ENCODE measurements at places on chromosomes 16 and 17. TPM values are rescaled to one million over a fixed set of nuclear protein-coding genes. Genes with fewer than 3 reads are reported as not detected.
A peak's percentile ranks its signal among the peaks of the same experiment; 100 is the strongest.

DNA sequence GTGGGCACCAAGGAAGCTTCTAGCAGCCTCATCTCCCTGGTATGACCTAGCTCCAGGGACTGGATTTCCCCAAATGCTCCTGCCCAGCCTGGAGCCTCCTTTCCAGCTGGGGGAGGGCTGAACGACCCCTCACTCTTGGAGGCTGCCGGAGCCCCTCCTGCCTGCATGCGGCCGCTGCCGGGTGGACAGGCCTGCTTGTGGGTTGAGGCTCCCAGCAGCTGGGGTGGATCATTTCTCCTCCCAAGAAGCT lies 213.6 kb downstream of the SEC14L1 start:
- DNase-seq = no peak

DNA sequence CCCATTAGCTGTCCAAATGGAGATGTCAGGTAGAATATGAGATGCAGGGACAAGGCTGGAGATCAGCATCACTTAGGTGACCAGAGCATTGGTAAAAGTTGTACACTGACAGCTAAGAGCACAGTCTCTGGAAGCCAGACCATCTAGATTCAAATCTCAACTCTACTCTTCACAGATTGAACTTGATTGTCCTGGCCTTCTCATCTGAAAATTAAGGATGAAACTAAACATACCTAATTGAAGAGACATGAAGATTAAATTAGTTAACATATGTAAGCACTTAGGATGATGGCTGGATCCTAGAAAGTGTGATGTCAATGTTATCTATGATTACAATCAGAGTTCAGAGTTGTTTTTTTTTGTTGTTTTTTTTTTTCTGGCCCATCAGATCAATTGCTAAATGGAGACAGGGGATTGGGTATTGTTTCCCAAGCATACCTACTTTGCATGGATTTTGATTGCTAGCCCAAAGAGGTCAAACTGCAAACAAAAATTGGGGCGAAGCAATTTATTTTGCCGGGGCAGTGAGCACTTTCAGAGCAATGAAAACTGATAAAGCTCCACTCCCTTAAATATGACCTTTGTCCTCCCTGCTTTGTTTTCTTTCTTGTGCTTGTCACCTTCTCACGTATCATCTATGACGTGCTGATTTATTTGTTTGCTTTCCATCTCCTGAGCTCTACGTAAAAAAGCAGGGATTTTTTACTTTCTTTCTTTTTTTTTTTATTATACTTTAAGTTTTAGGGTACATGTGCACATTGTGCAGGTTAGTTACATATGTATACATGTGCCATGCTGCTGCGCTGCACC lies 217.6 kb upstream of the CPHXL start:
- DNase-seq = no peak

GRCh38 chr16:280005-280460 lies 358 bp upstream of the ARHGDIG start:
- DNase-seq = no peak

- DNase-seq = peak; percentile 71
These were observed 22.6 kb upstream of the MGAT5B start for GRCh38 chr17:76845541-76846017.

The MEIOC gene
- total RNA-seq = not detected
